B cell (primary cell): ENCODE measurements at places on chromosomes 3 and 15. TPM values are rescaled to one million over a fixed set of nuclear protein-coding genes. Genes with fewer than 3 reads are reported as not detected.

The GOLGA8J gene
- not detected in 2 replicates for polyA plus RNA-seq

The RASGRP1 gene
- 17.7 and 26.2 TPM in 2 replicates for polyA plus RNA-seq

The XIRP1 gene
- not detected in 2 replicates for polyA plus RNA-seq

The CIB2 gene
- 0.97 and 2.7 TPM in 2 replicates for polyA plus RNA-seq

The ZNF774 gene
- 0.19 and 0.26 TPM in 2 replicates for polyA plus RNA-seq

The KLHL6 gene
- 24.3 and 29.6 TPM in 2 replicates for polyA plus RNA-seq

The SCAANT1 gene
- polyA plus RNA-seq, result not detected in 2 replicates

The MAGI1 gene
- 0.10 TPM in 1 of 2 replicates, not detected in the other for polyA plus RNA-seq

The RASA2 gene
- 12.3 and 20.7 TPM in 2 replicates for polyA plus RNA-seq

The POLR2M gene
- 17.0 and 20.4 TPM in 2 replicates for polyA plus RNA-seq

The GOLGA8T gene
- not detected in 2 replicates for polyA plus RNA-seq

The SLC9C1 gene
- polyA plus RNA-seq, result 0.07 and 0.30 TPM in 2 replicates

The SST gene
- polyA plus RNA-seq, result not detected in 2 replicates

The STAB1 gene
- 3.8 and 5.6 TPM in 2 replicates for polyA plus RNA-seq

The AGTR1 gene
- polyA plus RNA-seq, result not detected in 2 replicates

The SORD gene
- 20.5 and 22.2 TPM in 2 replicates for polyA plus RNA-seq

DNA sequence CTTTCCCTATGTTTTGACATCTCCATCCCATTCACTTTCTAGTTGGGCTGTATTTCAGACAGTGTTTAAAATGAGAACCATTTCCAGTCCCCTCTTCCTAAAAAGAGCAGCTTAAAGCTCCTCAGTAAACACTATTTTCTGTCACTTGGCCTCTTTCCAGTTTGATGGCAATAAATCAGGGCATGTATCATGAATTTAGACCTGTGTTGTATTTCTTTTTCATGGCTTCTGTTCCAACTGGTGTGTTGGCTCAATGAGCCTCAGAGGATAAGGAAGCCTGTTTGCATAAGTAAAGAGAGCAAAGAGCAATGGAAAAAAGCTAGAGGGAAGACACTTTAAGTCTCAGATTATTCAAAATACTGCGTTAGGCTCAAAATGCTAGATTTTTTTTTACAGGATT lies 7.2 kb downstream of the CCDC80 start:
- DNase-seq, result no peak

DNA sequence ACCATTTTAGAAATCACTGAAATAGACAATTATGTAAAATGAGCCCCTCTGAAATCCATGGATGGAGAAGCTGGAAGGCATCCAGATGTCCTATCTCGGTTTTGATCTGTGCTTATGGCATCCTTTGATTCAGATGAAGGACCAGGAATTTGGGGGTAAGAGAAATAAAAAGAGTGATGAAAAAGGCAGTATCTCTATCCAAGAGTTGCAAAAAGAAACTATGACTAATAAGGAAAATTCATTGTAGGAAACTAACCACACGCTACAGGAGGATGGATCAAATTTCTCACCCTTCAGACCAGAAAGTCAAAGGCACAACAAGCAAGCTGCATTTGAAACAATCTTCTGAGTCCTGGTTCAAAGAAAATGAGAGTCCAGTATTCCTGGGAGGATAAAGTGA lies 34.8 kb downstream of the SRGAP3 start:
- DNase-seq, result no peak

- DNase-seq, result no peak
Observed at GRCh38 chr15:74124196-74124595, 6.2 kb upstream of the ISLR2 start.

DNA sequence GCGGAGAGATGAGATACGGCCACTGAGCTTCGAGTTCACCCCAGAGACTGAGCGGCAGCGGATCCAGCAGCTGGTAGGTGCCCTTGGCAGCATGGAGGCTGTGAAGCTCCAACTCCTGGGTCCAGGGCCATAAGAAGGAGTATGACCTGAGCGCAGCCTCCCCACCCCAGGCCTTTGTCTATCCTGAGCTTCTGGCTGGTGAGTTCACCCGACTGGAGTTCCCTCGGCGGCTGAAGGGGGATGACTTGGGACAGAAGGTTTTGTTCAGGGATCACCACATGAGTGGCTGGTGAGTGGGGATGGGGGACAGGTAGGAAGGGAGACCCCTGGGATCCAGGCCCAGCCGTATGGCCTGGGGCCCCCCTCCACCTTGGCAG lies 2.6 kb downstream of the PPM1M start:
- no peak for DNase-seq

GRCh38 chr3:127772827-127773751 lies 49.2 kb downstream of the MGLL start:
- no peak for DNase-seq

- no peak for DNase-seq
Observed at GRCh38 chr3:128060473-128061381, 8.5 kb downstream of the SEC61A1 start.

DNA sequence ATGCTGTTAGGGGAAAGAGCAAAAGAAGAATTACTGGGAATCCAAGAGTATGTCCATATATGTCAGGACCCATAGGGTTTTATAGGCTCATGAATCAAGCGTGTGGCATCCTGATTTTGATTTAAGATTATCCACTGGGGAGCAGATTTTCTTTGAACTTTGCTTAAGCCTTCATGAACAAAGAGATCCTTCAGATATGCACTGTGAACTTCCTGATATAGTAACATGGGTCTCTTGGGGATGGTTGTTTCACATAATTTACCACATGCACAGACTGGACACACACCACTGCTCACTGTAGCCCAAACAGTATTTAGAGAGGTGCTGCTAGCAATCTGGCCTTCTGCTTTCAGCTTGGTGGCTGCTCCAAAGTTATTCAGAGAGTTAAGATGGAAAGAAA lies 200.9 kb upstream of the ZPLD1 start:
- DNase-seq, result peak; percentile 83

GRCh38 chr3:185356499-185356898 lies 6.4 kb upstream of the MAP3K13 start:
- DNase-seq, result no peak

- no peak for DNase-seq
Observed at GRCh38 chr15:58611731-58612676, 137.5 kb downstream of the ADAM10 start.

DNA sequence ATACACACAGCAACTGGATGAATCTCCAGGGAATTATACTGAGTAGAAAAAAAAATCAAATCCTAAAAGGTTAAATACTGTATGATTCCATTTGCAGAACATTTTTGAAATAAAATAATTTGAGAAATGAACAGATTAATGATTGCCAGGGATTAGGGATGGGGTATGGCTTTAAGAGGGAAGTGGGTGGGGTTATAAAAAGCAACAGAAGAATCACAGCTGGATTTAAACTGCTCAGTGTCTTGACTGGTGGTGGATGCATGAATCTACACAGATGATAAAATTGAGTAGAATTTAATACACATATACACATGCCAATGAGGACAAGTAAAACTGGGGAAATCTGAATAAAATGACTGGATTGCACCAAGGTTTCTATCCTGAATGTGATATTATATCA lies 79.7 kb upstream of the GOLGA8B start:
- DNase-seq, result no peak

DNA sequence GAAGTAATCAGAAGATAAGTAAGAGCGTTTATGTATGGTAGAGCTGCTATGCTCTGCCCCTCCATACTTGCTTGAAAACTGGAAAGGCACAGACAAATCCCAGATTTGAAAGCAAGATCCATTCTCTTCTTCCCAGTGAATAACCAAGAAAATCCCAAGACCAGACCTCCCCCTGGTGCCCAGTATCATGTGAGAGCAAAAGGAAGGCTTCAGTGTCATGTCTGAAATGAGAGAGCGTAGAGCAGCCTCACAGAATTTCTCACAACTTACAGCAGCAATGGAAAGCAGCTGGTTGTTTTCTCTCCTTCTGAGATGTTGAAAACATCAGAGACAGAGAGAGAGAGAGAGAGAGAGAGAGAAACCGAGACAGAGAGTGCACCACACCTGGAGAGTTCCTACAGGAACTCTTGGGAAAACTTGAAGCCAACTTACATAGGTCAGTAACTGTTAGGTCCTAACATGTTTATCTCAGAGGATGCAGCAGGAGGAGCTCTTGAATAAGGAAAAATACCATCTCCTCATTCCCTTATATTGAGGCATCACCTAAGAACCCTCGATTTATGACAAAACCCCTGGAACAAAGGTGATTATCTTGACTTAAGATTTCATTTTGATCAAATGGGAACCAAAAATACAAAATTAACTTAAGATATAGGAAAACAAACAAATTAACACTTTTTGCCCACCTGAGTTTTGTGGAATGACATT lies 273.3 kb downstream of the NSUN3 start:
- DNase-seq, result no peak

GRCh38 chr3:147613725-147614124 lies 204.6 kb downstream of the ZIC1 start:
- no peak for DNase-seq

- DNase-seq, result no peak
Observed at GRCh38 chr3:184350618-184351017, 10.8 kb downstream of the CLCN2 start.

GRCh38 chr3:48518638-48519276 lies 14.8 kb upstream of the SHISA5 start:
- no peak for DNase-seq

- no peak for DNase-seq
Observed at GRCh38 chr3:112133626-112134334, 732 bp upstream of the GCSAM start.

GRCh38 chr3:197837282-197837681 lies 46.2 kb downstream of the LRCH3 start:
- no peak for DNase-seq

- DNase-seq, result no peak
Observed at GRCh38 chr15:96218623-96219455, 111.7 kb upstream of the NR2F2 start.

- no peak for DNase-seq
Observed at GRCh38 chr15:47513471-47513870, 203.8 kb upstream of the SEMA6D start.

DNA sequence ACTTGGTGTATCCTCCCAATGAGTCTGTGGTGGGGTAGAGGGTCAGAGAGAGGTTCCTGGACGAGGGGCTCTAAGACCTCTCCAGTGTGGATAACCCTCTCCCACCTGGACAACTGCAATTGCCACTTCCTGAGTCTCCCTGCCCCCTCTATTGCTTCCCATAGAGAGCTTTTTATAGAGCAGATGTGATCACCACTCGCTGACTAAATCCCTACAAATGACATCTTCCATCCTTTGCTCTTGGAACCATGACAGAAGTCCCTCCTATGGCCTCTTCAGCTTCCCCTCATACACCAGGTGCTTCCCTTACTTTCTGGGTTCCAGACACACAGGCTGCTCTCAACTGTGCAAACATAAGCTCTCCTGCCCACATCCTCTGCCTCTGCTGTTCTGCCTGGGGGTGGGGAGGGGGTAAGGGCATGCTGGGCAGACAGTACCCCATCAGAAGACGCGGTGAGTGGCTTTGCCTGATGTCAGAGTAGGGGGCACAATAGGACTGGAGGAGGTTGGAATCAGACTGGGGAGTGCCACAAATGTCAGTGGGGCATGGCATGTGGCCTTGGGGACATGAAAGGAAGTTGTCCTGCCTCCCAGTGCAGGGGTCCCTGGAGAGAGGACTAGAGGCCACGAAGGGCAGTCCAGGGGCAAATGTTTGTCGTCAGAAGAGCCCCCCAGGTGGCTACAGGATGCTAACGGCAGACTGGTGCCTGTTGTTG lies 15.2 kb downstream of the ITIH3 start:
- DNase-seq, result no peak

- no peak for DNase-seq
Observed at GRCh38 chr15:68894208-68894607, 36.1 kb upstream of the SPESP1 start.

- DNase-seq, result peak; percentile 29
Observed at GRCh38 chr15:65421360-65422215, 1.2 kb downstream of the IGDCC4 start.

- DNase-seq, result no peak
Observed at GRCh38 chr3:19263606-19264005, 115.3 kb downstream of the KCNH8 start.

GRCh38 chr3:105118905-105119304 lies 247.8 kb upstream of the ALCAM start:
- no peak for DNase-seq

DNA sequence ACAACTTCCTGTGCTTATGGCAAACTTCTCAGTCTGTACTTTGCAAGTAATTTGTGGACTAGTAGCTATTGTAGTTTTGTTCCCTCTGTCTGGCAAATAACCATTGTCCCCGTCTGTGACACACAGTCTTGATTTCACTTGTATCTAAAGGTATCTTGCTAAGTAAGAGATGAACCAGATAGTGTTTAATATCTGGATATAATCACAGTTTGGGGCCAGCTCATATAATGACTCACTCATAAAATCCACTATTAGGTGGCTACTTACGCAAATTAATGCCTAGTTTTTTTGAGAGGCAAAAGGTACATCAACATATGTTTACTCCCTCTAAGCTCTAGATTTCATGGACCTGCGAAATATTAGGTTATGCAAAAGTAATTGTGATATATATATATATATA lies 30.4 kb downstream of the VGLL3 start:
- DNase-seq, result no peak

DNA sequence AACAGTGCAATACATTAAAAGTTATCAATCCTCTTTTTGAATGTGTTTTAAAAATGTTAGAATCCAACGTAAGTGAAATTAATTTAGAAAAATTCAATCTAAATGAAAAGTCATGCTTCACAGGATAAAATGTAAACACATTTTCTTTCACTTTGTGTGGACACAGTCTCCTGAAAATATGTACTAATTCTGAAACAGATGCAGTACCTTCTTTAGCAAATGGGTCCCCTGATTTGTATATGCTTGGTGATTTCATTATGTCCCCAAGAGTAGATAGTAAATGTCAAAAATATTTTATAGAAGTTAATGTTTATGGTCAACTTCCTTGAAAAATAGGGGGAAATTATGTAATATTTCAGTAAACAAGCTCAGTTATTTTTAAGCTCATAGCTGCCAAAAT lies 28.9 kb downstream of the FOXP1 start:
- DNase-seq, result no peak

GRCh38 chr3:150738688-150739087 lies 24.3 kb downstream of the SIAH2 start:
- no peak for DNase-seq

DNA sequence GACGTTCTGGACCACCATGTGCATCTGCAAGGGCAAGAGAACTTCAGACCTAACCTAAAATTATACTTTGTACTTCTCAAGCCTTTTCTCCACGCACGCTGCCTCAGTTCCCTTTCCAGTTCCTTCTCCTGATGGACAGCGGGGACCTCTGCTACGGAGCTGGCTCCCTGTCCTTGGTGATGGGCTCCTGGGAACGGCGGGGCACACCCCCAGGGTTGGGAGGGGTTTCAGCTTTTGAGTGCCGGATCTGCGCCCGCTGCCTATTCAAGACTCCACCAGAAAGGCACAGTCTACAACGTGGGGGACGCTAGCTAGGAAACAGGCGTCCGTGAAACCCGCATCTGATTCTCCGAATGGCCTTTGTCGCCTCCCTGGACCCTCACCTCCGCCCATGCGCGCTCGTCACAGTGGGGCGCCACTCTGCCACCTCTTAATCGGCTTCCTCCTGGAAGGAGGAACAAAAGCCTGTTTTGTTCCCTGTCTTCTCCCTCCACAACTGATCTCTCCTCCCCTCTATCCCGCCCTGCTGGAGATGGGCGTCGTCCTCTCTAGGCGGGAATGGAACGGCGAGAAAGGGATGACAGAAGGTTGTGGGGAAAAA lies 2.2 kb downstream of the GPR149 start:
- no peak for DNase-seq
